ENCODE measurements at places on chromosomes 1 and 21.

- no peak for DNase-seq
Measured at GRCh38 chr1:90384193-90384592, 332.9 kb downstream of the BARHL2 start.

DNA sequence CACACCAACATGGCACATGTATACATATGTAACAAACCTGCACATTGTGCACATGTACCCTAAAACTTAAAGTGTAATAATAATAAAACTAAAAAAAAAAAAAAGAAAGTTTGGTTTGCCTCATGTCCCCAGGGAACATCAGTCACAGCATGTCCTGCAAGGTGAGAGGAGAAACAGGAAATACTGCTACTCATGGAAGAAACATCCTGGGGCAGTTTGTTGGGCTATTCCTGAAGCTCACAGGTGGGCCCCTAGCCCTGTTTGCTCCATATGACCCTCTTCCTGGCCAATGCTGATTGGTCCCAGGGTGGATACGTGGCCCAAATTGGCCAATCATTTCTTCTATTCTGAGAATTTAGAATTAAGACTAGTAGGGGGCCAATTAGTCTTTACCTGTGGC, 103.4 kb upstream of the ADAR start:
- DNase-seq: no peak

- DNase-seq: no peak
Measured at GRCh38 chr1:55046871-55047270, 7.5 kb downstream of the PCSK9 start.

DNA sequence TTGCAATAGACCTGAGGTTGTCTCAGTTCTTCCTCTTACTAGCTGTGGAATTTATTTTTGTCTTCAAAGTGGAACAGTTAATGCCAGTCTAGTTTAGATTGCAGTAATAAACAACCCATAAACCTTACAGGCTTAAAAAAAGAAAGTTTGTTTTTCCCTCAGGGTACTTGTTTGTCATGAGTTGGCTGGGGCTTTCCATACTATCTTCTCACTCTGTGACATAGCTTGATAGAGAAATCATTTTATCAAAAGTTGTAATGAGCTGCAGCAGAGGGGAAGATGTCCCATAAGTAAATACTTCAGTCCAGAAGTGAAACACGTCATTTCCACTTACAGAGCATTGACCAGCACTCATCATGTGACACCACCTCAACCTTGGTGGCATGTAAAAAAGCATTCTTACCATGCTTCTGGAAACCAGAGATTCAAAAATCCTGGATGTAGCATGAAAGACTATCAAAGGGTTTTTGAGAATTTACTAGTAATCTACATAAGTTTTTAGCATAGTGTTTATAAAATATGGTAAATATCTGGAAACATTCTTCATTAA, 62.8 kb upstream of the COL11A1 start:
- DNase-seq: no peak

DNA sequence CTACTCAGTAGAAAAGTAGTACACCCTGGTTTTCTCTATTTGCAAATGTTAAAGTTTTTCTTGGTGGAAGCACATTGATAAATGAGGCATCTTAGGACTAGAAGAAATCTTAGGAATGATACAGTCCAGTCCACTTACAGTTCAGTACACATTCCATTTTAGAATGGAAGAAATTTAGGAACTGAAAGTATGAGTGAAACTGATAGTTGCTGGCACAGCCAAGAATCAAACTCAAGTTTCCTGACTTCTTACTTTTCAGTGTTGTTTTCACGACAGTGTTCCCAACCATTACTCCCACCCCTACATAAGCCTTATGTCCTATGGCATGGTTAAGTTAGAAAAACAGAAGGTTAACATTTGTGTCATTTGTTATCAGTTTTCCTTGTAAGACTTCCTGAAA, 258.5 kb downstream of the BACH1 start:
- DNase-seq: no peak

GRCh38 chr1:62601457-62601856, 4.1 kb downstream of the ANGPTL3 start:
- no peak for DNase-seq
